ENCODE measurements at places on chromosomes 2 and 18.

GRCh38 chr2:39851651-39852110 is 72.6 kb upstream of the THUMPD2 start:
- no peak for DNase-seq

DNA sequence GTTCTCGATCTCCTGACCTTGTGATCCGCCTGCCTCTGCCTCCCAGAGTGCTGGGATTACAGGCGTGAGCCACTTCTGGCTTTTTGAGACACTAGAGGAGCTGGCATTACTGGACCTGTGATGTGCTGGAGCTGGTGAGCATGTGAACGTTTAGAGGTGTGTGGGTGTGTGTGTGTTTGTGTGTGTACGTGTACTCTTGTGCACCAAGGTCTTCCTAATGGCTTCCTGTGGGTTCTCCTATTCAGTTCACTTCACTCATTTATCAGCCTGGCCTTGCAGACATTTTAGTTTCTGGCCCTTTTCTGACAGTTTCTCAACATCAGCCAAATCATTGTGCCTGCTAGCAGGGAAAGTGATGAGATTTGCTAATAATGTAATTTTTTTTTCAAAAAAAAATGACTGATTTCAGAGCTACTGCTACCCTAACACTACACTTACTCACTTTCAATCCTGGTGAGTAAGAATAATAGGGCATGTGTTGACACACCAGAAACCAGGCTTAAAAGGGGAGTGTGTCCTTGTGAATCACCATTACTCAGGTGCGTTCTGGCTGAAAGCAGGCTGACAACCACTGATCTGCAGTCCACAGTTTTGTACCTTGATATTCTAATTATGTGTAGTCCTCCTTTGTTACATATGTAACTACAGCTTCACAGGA is 41.0 kb upstream of the ACTR3 start:
- DNase-seq, result no peak

DNA sequence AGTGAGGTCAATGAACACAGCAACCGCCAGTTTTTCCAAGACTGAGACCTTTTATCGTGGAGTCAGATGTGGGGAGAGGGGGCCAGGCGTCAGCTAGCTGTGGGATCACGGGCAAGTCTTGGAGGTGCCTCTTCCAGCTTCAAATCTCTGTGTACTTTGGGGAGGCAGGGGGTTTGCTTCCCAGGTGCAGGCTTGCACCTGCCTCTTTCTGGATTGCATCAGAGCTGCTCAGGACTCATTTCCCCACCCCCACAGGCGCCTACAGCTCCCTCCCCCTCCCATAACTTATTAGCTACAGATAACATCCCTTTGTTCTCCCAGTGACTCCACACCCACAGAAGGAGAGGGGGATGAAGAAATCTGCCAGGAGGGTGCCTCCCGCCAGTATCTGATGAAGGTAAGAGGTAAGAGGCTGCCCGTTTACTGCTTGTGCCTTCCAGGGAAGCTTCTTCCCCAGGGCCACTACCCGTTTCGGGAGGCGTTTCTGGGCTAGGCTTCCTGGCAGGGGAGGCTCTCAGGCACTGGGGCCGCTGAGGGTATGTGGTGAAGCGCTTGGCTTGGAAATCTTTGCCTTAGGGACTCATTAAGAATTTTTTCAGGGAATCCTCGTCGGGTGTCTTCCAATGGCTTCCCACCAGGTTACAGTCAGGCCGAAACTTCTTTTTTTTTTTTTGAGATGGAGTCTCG is 18.8 kb upstream of the MRPL33 start:
- no peak for DNase-seq

GRCh38 chr2:56382466-56382865 is 198.7 kb downstream of the CCDC85A start:
- DNase-seq, result no peak

GRCh38 chr2:61534926-61535325 is 3.2 kb downstream of the XPO1 start:
- no peak for DNase-seq

DNA sequence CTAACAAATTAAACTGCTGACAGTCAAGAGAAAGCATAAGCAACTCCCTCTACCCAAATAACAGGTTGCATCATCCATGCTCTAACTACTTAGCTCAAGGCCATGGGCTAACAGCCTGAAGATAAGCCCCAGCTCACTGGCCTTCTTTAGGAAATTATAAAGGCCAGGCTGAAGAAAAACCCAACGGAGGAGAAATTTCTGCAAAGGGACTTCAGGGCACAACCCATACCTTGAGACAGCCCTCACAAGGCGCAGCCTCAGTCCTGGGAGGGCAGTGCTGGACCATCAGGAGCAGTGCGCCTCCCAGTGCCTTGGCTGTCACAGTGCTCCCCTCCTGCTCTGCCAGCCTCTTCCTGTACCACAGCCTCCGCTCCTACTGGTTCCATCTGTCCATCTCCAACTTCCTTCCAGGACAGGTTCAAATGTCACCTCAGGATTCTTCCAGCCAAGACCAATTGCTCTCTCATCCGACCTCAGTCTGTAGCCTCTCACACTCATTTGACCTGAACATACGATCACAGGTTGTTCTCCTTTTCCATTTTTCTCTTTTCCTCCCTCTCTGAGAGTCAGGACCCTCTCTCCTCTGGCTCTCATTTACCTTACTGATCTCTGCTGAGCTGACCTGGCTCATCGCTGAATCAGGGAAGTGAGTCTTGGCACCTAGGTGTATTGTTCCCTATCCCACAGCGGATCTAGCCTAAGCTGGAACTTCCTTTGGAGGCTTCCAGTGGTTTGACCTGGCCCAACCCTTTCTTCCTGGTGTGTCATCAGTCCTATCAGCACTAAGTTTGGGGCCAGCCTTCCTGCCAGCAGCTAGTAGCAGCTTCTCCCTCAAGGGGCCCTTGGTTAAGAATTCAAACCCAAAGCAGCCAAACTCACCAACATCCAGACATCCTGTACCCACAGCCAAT is 1.9 kb downstream of the MCFD2 start:
- DNase-seq, result no peak

DNA sequence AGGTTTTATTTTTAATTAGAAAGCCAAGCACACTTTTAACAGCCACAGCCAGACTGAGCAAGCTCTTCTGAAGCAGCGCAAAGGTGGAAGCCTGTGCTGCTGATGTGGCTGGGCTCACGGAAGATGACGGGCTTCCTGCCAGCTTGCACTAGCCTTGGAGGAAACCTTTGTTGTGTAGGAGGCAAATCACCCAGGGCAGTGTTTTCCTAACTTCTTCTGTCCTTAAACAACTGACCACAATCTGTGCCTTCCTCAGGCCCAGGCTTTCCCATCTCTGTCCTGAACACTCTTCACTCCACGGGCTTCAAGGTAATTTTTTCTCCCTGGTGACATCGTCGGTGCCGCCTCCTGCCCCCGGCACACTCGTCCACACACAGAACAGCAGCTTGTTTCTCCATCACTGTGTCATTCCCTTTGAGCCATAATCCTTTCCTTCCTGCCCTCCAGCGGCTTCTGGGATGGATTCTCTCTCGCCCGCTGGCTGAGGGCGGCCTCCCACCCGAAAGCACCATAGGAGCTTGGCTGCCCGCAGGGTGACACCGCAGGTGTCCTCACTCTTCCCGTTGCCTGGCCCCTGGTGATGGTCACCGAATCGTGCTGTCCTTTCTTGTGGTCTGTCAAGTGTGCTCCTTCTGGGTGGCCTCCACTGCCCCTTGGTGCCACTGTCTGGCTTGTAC is 31.1 kb upstream of the INHBB start:
- DNase-seq, result no peak

- no peak for DNase-seq
Observed at GRCh38 chr2:238459081-238459629, 32.4 kb downstream of the ASB1 start.

DNA sequence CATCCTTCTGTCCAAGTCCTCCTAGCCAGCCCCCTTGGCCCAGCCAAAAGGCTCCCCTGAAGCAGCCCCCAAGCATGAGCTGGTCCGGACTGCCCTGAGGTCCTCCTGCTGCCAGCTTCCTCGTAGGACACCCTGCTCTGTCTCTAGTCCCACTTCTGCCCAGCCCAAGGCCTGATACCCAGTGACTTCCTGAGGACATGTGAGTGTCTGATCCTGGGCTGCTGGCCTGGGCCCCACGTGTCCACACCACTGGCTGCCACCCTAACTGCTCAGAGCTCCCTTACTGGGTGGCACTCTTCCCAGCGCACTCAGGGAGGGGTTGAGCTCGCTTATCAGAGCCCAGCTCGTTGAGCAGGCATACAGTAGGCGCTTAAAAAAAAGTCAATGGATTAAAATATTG is 34.4 kb upstream of the PDIA6 start:
- DNase-seq, result no peak

GRCh38 chr2:234989183-234989701 is 37.4 kb downstream of the SH3BP4 start:
- DNase-seq, result no peak

GRCh38 chr2:62270728-62271127 is 74.8 kb downstream of the B3GNT2 start:
- DNase-seq, result no peak

DNA sequence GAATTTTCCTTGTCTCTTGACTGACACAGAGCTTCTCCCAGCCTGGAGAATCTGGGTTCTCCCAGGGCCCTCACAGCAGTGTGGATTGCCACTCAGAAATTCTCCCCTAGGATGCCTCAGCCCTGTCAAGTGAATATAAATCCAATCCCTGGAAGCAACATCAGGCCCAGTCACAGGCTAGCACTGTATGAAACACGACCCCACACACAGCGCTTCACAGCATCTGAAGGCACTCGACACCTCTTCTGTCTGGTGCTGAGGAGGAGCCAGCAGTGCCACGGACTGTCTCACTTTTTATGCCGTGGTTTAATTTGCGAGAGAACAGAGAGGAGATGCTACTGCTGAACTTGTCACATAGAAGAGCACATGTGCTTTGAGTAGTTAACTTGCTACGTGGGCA is 164.5 kb downstream of the NAPG start:
- no peak for DNase-seq

DNA sequence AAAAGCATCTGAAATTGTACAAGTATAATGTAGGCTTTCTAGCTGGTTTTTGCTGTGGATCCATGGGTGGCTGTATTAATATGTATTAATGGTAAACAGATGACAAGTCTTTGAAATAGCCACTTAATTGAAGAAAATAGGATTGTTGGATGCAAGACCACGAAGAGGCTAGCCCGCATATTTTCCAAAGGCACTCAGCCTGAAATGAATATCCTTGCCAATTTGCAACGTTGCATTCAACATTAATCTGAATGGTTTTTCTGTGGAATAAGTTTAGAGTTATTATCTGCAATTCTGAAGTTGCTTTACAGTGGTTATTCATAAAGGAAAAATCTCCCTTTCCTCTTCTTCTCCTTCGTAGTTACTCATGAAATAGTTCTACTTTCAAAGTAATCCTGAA is 86.2 kb upstream of the SPATS2L start:
- no peak for DNase-seq

- no peak for DNase-seq
Observed at GRCh38 chr2:7471185-7471584, 554.0 kb downstream of the RNF144A start.

- no peak for DNase-seq
Observed at GRCh38 chr2:61554604-61555003, 16.4 kb upstream of the XPO1 start.

- DNase-seq, result no peak
Observed at GRCh38 chr2:176999301-176999700, 213.3 kb upstream of the HNRNPA3 start.

DNA sequence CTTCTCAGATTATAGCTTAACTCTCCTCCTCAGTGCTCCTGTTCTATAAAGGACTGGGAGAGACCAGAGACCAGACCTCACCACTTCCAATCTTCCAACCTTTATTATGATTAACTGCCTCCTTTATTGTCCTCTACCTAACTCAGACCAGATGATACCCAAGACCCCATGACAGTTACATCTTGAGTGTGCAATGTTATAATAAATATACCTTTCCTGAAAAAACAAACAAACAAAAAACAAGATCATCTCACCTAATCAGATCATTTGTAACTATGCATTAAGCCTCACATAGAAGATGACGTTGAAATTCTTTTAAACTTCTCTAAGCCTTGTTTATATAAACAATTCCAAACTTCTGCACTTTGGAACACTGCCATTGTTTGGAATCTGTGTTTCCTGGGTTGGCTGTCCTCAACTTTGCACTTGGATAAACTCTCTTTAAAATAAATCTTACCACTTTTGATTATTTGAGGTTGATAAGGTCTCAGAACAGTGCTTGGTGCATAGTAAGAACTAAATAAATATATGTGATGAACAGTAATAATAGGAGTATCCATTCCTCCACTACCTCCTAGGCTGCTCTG is 342.7 kb downstream of the TDRD15 start:
- DNase-seq, result no peak

- no peak for DNase-seq
Observed at GRCh38 chr2:177422271-177422670, 29.7 kb downstream of the AGPS start.

DNA sequence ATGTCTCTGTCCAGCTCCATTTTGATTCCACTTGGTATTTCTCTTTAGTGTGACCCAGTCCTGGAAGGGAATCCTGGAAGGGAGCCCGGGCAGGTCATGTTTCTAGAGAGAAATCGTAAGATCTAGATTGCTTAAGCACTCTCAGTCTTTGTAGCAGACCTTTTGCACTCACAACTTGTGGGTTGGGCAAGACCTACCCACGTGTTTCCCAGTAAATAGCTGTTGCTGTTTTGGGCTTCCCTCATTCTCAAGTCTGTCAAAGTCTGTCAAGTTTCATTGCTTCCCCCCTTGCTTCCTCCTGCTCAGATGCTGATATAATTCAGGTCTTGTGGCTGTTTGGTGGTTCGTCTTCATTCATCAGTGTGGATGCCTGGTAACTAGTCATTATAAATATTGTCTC is 17.4 kb upstream of the NEMP2 start:
- DNase-seq, result no peak

DNA sequence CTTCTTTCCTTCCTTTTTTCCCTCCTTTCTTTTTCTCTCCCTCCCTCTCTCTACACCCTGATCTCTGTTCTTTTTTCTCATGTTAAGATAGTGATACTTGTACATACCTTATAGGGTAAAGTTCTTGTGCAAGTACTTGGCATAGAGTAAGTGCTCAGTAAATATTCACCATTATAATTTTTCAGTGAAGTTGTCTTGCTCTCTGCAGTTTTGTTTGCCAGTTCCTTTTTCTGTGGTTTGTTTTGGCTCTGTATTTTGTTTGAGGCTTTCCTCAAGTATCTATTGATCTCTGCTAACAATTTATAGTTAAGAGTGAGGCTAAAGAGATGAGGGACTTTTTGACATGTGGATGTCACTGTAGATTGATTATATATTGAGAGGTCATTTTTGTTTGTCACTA is 48.0 kb downstream of the MTX2 start:
- DNase-seq, result no peak

- no peak for DNase-seq
Observed at GRCh38 chr2:204065566-204065965, 129.0 kb downstream of the ICOS start.

- no peak for DNase-seq
Observed at GRCh38 chr2:134079373-134079772, 174.5 kb upstream of the MGAT5 start.

All from activated CD4-positive, alpha-beta T cell treated with anti-CD3 and anti-CD28 coated beads for 4 hours (primary cell).